ENCODE measurements at places on chromosomes 1 and 21. TPM values are rescaled to one million over a fixed set of nuclear protein-coding genes. Genes with fewer than 3 reads are reported as not detected.

GSTM2 gene
- total RNA-seq, result 78.0 TPM

SEC16B gene
- 8.6 TPM for total RNA-seq

CRYBG2 gene
- 1.5 TPM for total RNA-seq

LPAR3 gene
- total RNA-seq, result 12.8 TPM

S100A9 gene
- total RNA-seq, result 77.5 TPM

NTMT2 gene
- total RNA-seq, result 0.48 TPM

SNIP1 gene
- total RNA-seq, result 11.6 TPM
